ENCODE measurements at places on chromosomes 11 and 22.

- no peak for DNase-seq
These were observed 286.4 kb downstream of the CADM1 start for GRCh38 chr11:115217726-115218311.

DNA sequence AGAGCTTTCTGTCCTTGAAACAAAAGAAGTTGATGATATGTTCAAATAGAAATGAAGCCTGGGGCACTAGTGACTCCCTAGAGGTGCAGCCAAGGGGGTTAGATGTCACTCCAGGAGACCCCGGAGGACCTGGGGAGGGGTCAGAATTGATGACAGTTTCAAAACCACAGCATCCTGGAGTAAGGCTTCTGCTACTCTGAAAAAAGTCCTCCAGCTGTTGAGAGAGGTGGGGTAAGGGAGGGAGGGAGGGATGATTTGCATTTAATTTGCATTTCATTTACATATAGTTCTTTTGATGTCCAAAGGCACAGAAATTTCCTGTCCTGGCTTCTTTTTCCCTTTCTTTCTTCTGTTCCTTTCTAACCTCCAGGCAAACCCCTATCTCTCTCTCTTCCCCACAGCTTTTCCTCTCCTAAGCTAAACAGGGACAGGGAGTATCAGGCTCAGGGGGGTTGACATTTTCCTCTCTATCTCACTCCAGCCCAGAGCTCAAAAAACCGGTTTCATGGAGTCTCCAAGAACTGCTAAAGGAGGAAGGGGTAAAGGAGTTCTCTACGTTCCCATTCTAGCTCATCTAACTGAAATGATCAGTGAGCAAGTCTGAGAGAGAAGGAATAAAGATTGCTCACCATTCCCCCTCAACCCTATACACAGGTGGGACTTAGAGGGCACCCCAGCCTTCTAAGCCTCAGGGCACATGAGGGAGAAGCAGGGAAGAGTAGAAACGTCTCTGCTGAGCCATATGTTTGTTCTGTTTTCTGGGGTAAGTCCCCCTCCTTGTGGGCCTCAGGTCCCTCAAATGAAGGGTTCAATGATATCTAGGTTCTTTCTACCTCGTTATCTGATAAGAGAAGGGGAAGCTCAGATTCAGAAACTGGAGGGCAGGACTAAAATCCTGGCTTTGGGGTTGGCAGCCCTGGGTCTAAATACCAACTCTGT, 3.5 kb upstream of the POU2F3 start:
- peak; percentile 32 for DNase-seq

DNA sequence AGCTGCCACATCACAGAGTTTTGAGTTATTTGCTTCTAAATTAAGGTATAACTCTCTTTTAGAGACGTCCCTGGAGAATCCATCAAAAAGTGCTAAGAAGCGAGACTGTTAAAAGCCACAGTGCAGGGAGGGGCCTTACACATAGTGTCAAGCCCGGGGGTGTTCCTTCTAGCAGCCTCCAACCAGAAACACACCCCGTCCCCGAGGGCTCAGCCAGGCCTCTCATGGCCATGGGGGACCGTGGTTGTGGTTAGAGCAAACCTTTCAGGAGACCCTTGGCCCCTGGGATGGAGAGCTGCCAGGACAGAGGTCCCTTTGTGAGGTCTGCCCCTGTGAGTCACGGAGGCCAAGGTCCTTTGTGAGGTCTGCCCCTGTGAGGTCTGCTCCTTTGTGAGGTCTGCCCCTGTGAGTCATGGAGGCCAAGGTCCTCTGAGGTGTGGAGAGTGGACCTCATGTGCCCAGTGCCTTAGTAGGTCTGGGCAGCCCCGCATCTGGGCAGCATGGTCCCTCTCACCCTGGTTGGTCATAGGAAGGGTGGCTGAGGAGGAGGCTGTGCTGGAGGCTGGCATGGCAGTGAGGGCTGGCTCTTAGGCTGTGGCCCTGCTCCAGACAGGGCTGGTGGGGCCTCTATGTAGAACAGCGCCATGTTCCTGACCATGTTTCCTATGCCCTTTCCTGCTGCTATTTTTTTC, 5.4 kb downstream of the GNAZ start:
- DNase-seq = no peak

DNA sequence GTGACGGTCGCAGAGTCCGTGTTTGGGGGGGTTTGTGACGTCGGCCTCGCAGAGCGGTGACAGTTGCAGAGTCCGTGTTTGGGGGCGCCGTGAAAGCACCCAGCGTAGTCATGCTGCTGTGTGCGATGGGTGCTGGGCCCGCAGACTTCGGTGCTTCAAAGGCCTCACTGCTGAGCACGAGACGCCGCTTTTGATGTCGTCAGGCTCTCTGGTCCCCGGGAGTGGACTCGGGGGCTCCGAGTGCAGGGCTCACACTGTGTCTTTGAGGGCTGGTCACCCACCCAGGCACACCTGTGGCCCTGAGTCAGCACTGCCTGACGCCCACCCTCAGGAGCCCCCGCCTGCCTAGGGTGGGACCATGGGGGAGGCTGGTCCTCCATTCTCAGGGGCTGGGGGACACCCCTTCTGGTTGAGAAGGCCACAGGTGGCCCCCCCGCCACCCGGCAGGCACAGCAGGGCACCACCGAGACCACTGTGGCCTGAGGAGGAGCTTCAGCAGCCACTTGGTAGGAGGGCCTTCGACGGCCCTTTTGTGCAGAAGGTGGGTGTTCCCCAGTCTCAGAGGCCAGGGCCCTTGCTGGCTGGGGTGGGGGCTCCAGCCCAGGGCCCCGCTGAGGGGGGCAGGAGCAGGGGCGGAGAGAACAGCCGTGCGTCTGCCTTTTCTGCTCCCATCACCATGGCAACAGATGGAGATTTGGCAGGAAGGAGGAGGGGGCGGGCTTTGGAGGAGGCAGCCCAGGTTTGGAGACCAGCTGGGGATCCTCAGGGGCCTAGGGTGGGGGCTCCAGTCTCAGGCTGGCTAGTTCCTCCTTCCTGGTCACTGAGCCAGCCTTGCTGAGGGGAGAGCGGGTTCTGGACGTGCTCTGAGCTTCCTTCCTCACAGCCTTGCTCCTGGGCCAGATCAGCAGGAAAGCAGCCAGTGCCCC, 20.9 kb downstream of the BRSK2 start:
- no peak for DNase-seq

DNA sequence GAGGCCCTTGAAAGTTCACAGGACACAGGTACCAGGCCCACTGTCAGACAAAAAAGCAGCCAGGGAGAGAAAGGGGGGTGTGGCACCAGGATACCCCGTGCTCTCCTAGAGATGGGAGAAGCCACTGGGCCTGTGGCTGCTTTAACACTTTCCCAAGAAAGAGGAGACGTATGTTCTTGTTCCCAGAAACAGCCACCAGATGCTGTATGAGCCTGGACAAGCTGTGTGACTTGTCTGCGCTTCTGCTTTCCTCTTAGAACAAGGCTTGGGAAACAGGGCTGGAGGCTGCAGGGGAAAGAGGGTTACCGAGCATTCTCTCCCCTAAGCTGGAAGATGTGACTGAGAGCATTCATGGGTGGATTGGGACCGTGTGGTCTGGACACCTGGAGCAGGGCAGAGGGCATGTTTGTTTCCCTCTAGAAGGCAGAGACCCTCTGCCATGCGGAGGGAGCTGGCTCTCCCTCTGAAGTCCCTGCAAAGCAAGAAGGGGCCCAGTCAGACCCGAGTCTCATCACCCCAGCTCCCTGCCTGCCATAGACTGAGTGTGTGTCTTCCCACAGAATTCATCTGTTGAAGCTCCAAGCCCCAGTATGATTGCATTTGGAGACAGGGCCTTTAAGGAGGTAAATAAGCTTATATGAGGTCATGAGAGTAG, 74.1 kb downstream of the TRIM29 start:
- no peak for DNase-seq

DNA sequence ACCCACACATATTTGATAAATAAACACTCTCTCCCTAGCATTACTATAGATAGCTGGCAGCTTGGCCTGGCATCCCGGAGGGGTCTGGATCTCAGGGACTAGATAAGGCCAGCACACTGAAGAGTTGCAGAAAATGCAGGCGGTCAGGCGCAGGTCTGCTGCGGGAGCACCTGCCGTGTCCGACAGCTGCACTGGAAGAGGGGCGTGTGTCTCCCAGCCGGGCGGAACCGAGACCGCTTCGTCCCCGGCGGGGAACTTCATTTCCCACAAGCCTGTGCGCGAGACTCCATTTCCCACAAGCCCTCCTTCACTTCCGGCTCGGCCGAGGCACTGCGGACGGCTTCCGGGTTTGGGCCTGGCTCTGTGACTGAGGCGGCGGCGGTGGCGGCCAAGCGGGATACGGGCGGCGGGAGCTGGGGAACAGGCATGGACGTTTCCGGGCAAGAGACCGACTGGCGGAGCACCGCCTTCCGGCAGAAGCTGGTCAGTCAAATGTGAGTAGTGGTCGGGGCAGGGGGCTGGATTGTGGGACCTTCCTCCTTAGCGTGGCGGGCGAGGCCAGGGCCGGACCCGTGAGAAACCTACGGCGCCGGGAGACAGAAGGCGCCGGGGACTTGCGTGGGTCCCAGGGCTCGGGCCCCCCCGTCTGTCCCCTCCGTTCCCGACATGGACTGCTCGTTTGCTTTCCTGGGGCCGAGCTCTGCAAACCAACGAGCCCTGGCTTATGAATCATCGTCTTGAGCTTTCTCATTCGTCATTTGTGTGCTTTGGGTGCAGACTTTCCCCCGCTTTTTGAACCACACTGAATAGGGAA, at the start of gene MED15:
Gene MED15, plus strand, starts transcription at position 358 of the 814 bp plus-strand sequence. Its CDS starts 69 bp downstream, at position 427.
- DNase-seq = peak; percentile 72
